ENCODE measurements at places on chromosomes 6 and 20. TPM values are rescaled to one million over a fixed set of nuclear protein-coding genes. Genes with fewer than 3 reads are reported as not detected.

DNA sequence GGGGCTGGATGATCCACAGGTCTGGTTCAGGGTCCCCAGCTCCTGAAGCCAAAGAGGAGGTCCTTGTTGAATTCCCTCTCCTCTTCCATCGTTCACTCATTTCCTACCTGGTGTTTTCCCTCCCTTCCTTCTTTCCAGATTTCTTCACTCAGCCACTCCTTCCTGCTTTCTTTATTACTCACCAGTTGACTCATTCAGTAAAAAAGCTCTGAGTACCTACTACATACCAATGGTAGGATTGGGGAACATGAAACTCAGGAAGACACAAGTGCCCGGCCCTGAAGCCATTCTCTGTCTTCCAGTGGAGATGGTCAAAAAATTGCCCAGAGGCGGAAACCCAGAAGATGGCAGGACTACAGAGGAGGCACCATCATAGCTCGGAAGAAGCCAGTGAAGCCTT is 11.9 kb upstream of the NSFL1C start:
- no peak for DNase-seq

The HLA-DQB1 gene
- 14.4 TPM for total RNA-seq

- no peak for DNase-seq
Observed at GRCh38 chr6:122620428-122620827, 10.2 kb downstream of the PKIB start.

DNA sequence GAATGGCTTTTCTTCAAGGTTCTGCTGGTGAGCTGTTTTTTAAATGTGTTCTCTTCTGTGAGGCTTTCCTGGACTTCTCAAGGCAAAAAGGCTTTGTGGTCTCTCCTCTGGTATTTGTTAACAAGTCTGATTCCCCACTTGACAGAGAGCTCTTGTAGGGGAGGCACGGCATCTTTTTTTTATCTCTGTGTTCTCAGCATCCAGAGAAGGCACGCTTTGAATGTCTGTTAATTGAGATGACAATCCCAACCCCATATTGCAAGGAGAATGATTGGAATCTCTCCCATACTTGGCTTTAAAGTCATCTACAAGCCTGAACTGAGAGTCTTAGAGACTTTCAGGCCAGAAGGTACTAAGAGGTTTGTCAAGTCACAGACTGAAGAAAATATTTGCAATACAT is 22.6 kb downstream of the EDN1 start:
- no peak for DNase-seq

The BIRC7 gene
- total RNA-seq, result not detected

DNA sequence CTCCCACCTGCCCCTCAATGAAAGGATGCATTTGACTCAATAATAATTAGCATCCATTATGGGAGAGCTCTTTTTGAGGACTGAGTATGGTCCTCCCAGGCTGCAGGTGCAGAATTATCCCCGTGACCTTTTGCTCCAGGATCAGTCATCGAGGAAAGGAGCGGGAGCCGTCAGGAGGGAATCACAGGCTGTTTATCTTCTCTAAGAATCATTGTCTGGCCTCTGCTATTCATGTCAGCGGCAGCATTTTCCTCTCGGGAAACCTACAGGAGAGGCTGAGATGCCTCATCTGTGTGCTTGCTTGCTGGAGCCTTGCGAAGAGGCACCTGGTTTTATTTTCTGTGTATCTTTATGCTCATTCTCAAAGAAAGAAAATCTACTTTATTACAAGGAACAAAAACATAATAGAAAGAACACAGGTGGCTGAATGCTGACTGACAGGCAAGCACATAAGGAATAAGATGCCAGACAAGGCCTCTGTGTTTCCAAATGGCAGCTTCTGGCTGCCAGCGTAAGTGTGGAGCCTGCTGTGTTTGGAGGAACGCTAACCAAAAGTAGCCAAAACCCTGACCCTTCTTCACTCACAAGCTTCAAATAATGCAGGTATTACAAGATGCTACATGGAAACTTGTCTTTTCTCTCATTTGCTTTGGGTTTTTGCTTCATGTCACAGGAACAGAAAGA is 539.1 kb upstream of the MARCKS start:
- DNase-seq, result no peak

The C6orf118 gene
- not detected for total RNA-seq

The LRP11 gene
- 17.6 TPM for total RNA-seq

- no peak for DNase-seq
Observed at GRCh38 chr20:10249822-10250221, 31.2 kb downstream of the SNAP25 start.

DNA sequence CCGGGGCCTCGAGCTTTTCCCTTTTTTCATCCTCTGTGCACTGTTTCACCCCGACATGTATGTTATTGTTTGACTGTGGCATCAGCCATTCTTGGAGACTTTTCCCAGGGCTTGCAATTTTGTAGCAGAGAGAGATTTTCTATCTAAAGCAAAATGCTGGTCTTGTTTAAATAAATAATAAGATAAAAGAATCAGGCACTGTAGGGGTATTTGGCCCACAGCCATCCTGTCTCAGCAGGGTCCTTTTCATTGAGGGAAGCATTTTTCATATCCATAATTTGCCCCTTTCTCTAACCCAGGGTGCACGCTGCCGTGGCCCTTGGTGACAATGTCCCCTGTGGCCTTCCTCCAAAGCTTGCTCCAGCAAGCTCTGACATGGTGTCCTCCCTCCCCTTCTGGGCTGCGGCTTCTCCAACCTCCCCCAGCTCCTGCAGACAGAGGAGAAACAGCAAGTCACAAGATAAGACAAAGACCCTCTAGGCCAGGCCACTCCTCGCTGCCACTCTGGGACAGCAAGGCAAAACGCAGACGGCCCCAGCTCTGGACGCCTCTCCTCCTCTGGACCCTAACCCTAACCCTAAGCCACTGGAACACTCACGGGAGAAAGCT is 117.6 kb downstream of the MYLK4 start:
- DNase-seq, result no peak

DNA sequence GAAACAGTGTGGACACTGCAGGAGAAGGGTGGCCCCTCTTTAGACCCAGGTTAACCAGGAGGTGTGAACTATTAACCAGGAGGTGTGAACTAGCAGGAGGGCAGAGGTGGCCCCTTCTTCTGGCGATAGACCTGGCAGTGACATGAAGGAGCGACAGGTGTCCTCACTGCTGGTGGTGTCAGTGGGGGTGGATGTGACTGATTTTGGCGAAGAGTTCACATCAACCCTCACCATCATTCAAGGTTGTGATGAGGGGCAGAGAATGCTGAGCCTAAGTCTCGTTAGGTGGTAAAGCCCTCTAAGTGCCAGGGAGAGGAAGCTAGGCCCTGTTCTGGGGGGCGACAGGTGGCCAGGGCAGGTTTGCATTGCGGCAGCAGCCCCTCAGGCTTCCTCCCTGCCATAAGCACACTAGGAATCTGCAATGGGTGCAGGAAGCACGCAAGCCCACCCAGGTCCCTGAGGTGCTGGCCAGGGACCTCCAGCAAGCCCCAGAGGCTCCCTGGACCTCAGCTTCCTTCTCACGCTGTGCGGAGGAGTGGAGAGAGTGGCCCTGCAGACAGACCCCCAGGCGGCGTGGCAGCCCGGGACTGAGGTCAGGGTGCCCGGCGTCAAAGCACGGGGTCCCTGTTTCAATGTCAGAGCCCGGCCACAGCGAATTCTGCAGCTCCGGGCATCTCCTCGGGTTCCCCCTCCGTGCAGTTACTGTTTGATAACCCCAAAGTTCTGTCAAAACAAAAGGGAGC is 13.7 kb downstream of the NPEPL1 start:
- no peak for DNase-seq

- DNase-seq, result no peak
Observed at GRCh38 chr6:68447112-68447511, 188.0 kb upstream of the ADGRB3 start.

The COL20A1 gene
- not detected for total RNA-seq

- no peak for DNase-seq
Observed at GRCh38 chr6:161035182-161035980, 43.8 kb downstream of the MAP3K4 start.

DNA sequence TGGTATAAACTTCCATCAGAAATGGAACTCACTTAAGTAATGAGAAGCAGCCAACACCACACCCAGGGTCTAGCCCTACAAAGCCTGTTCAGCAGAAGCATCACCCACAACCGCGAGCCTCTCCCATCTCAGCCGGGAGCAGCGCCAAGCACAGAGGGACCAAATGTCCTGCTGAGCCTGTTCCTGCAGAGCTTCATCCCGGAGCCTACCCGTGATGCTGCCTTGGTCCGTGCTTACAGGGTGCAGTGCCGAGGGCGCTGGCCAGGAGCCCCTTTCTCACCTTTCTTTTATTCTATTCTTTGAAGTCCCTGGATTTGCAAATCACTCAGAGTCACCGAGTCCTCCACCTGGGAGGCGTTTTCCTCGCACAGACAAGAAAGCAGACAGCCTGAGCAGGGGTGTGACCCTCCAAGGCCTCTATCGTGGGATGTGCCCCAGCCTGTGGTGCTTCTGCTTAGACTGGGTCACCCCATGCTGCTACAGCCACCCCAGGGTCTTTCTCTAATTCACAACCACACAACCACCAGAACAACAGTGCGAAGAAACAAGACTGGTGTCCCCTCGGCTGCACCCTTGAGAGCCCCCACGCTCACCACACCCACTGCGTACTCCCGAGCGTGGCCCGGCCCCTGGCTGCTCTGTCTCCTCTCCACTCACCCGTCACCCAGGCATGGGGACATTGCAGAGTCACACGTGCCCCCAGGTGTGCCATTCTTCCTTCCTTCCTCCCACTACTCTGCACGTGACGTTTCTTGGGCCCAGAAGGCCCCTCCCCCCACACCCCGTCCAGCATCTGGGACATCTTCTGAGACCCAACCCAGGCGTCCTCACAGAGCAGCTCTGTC is 92.2 kb upstream of the MPC1 start:
- DNase-seq, result no peak

DNA sequence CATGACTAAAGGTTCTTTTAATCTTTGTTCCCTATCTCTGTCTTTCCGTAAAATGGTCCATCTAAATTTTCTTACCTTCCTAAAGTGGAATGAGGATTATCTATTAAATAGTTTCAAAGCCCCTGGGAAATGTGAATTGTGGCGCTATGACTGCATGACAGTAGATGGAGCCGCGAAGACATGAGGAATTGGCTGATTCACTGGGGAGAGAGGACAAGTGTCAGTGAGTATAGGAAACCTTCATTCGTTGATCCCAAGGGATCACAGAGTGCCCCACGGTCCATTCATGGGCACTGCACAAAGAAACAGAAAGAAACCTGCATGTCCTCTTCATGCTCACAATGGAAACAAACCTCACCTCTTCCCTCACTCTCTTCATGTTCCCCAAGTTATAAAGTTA is 479.3 kb upstream of the BTBD3 start:
- no peak for DNase-seq

Measured in heart right ventricle (tissue), 16 donors.